ENCODE measurements at places on chromosomes 5 and 9.

DNA sequence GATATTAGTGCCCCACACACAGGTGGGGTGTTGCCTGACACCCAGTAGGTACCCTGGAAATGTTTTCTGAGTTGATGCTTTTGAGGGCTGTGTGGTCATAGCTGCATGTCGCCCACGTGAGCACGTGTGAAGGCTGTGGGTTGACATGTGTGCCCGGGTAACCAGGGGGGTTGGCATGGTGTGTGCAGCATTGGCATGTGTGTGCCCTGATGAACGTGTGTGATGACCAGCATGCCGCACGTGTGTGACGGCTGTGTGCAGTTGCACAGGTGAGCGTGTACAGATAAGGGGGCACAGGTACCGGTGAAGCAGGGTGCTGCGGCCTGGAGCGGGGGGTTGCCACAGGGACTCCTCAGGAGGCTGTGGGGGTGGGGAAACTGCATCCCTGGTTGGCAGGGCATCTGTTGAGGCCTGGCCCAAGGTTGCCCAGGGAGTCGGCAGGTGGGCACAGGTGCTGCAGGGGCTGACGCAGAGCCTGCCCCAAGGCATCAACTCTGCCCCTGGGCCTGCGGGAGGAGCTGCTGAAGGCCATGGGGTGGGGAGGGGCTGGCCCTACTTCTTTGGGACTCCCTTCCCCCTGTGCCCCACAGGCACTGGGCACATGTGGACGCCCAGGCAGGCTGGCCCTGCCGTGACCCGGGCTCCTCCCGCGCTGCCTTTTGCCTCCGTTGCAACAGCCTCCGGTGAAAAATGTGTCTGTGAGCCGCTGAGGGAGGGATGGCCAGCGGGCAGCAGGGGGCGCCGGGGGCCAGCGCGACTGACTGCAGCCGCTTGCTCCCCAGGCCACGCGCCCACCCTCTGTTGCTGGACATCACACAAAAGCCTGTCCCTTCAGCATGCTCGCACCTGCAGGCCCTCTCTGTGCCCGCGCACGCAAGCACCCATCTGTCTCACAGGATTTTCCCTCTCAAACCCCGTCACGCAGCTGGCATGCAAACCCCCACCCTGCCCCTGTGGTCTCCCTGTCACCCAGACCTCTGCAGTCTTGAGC lies 2.2 kb downstream of the UNC5A start:
- DNase-seq, result no peak

DNA sequence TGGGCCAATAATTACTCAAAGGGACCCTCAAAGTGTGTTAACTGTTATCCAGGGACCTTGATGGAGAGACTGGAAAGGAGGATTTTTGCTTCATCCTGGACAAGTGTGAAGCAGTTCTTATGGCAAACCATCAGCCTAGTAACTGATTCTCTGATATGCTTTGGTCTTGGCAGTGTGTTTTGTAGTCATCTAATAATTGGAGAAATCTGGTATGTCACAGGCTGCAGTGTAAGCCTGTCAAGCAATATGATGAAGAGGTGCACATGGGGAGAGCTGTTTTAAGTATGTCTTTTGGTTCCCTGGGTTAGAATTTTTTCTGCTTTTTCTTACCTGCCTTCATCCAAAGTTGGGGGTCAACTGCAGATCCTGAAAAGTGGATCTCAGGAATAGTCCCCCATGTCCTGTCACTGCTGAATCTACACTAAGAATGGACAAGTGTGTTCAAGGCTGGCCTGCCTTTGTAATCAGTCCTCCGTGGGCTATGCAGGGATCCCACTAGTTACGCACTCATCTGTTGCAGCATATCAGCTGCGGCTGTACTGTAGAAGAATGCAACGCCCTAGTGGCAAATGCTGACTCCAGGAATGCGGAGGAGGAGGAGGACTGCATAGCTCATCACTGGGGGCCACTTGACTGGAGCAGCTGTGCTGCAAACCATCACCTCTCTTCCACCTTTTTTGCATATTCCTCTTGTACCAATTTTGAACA lies 1.9 kb downstream of the SPTAN1 start:
- DNase-seq, result no peak

- no peak for DNase-seq
Measured at GRCh38 chr5:32539981-32540845, 45.1 kb upstream of the SUB1 start.

DNA sequence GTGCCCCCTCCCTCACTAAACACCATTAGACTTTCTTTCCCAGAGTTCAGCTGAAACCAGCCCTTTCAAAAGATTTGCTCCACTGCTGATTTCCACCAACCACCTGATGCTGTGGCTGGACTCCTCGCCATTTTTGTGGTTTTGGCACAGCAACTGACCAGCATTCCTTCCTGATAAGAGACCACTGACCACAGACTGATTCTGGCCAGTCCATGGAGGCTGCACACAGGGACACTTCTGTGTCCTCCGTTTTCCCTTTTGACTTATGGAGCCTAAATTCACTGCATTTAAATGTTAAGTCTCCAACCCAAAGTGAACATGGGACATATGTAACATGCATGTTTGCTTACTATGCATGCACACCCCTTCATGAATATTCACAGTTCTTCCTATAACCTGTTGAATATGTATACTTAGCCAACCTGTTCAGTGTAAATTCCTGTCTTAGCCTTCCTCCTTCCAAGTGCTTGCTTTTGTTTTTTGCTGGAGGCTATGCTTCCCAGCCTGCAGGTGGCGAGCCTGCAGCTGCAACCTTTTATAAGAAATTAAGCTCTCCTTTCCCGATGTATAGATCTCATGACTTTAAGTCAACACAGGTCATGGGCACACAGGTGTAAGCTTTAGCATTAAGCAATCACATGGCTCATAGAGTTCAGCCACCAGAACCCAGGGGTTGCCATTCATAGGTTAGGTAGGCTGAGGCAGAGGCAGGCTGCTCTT lies 78.7 kb downstream of the ACTL7B start:
- no peak for DNase-seq

DNA sequence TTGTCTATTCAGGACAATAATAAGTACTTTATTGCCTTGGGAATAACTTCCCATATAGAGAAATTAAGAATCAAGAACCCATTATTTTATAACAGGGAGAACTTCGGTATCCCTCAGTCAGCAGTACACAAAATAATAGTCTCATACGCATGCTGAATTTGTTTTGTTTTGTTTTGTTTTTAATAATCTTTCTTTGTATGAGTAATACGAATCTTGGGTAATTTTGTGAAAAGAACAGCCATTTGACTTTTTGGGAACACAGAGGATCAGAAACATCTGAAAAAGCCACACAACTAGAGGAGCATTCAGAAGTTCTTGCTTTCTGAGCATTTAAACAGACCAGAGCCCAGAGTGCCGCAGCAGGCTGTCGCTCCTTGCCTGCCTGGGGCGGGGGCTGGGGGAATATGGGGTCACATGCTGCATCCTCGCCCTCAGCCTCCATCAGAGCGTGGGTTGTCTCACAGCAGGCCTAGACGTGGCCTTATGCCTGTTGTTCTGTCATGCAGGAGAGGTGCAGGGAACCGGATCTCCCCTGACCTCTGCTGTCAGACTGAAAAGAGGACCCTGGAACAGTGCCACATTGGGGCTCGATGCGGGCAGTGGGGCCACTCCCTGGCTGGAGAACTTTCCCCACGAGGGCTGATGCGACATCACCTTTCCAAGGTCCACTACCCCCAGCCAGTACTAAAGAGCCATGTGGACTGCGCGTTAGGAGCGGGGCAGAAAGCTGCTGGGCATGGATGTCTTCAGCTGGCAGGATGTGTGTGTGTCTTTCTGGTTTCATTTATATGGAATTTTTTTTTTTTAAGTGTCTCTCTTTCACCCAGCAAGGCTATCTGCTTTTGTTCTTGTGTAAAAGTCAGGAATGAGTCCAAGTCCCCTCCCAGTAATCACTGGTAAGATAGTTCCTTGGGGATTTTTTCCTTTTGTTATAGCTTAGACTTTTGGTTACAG lies 133.4 kb upstream of the OTULINL start:
- DNase-seq, result no peak

DNA sequence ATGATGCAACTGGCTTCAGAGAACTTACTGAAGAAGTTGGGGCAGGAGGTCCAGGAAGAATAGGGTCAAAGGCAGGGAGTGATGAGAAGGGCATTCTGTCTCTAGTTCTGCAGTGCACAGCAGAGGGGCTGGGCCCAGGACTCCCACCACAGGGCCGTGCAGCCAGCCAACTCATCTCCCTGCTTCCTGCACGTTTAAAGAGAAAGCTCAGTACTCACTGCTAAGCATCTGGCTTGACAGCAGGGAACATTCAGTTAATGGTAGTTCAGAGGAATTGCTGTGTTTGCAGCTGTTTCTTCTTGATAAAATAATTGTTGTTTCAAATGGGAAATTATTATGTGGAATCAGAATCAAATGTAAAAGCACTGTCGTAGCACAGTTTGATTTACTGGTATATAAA lies 25.6 kb upstream of the SCAMP1 start:
- no peak for DNase-seq

- no peak for DNase-seq
Measured at GRCh38 chr5:79261897-79262296, 26.0 kb downstream of the JMY start.

DNA sequence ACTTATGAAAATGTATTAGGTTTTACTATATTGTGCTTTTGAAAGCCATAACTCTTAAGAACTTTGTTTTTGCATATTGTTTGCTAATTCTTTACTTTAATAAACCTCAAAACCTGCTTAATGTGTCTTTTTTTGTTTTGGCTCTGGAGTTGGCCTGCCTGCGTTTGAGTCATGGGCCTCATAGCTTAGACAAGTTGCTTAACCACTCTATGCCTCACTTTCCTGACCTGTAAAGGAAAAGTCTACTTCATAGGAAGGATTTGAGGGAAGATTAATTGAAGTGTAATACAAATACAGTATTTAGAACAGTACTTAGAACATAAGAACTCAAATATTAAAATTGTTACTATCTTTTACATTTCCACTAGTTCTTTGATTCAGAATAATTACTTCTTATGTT lies 10.3 kb downstream of the SMIM32 start:
- no peak for DNase-seq

DNA sequence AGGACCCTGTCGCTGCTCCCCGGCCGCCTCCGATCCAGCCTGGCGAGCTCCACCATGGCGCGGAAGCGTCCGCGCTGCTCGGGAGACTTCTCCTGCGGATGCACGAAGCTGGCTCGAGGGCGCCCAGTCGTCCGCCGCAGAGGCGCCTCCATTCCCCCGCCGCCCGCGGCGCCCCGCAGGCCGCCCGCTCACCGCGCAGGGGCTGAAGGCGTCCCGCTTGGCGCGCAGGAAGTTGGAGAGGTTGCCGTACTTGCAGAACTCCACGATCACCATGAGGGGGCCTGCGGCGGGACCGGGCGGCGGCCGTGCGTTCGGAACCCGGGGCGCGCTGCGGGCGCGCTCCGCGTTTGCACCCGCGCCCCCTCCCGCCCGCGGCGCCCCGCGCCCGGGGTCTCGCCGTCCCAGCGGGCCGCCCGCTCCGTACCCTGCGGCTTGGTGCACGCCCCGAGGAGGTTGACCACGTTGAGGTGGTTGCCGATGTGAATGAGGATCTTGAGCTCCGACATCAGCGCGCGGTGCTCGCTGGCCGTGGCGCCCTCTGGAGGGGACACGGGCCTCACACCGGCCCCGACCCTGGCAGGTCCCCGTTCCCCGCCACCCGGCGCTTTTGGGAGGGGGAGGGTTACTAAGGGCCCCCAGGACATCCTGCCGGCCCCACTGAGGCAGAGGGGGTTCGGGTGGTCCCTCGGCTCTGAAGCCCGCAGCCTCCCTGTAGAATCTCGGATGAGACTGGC lies 27.7 kb upstream of the SCGB3A1 start:
- DNase-seq, result no peak

- DNase-seq, result no peak
Measured at GRCh38 chr9:69058101-69058500, 22.5 kb downstream of the FXN start.

GRCh38 chr5:140840978-140841962 lies at the start of gene PCDHA8:
TSS of gene PCDHA8 (plus strand) at chr5:140841187. CDS start at chr5:140841322, 135 bp downstream.
- DNase-seq, result no peak

GRCh38 chr5:141650851-141651727 lies at the start of gene FCHSD1:
TSS of gene FCHSD1 (minus strand) at chr5:141651418. CDS start at chr5:141651368, 50 bp downstream.
- peak; percentile 75 for DNase-seq

DNA sequence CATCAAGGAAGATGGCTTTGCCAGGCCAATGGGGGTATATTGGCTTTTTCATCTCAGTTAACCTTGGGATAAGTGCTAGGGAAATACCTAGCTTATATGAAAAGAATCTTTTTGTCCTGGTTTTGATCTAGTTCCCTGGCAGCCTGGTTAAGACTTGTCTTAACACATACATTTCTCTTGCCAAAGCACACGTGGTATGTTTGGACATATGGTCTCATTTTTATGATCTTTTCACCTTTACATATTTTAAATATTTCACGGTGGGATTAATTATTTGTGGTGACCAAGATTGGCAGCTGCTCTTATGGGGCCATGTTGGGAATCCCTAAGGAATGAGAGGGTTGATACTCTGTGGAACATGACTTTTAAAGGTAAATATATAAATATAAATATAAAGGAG lies 312.5 kb downstream of the NPR3 start:
- DNase-seq, result no peak
